Activated naive CD4-positive, alpha-beta T cell treated with anti-CD3 and anti-CD28 coated beads, Interleukin-2, amount 50 U/mL, for 16 hours (primary cell): ENCODE measurements at places on chromosomes 4 and X.

- DNase-seq = no peak
These were observed 10.9 kb upstream of the RHOXF2 start for GRCh38 chrX:120147537-120147936.

DNA sequence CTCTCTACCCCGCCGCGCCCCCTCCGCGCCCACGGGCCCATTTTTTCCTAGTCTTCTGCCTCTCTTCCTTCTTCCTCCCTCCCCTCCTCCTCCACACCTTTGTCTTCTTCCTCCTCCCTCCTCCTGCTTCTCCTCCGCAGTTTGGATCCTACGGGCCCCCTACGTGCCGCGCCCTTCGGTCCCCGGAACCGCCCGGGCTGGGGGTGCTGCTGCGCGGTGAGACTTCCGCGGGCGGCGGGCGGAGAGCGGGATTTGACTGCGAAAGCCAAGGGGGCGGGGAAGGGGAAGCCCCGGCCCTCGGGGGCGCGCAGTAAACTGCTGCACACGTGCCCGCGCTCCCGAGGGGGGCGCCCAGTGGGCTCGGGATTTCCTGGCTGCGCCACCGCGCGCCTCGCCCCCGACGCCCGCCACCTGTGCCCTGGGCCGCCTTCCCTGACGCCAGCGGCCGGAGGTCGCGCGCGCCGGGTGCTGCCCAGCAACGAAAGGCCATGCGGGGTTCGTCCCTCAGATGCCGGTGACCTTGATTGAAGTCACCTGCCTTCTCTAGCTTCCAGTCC lies 3.3 kb upstream of the NKX3-2 start:
- peak; percentile 41 for DNase-seq

GRCh38 chr4:159443975-159444374 lies 341.1 kb downstream of the RAPGEF2 start:
- DNase-seq = no peak

DNA sequence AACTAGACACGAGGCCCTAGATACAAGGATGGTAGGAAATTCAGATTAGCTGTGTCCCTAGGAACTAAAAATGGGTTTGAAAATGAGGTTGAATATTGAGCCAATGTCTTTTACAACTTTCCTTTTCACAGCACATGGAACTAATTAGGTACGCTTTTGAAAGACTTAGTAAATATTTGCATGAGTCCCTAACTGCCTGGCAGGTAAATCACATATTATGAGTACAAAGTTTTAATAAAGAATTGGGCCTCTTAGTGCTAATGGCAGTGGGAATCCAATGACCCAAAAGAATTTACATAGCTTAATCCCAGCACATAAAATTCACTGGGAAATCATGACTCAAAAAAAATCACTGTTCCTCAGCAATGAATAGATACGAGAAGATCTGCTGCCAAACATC lies 16.8 kb downstream of the MUC7 start:
- DNase-seq = no peak

- DNase-seq = no peak
These were observed 202.7 kb downstream of the OR13H1 start for GRCh38 chrX:131746491-131746968.

DNA sequence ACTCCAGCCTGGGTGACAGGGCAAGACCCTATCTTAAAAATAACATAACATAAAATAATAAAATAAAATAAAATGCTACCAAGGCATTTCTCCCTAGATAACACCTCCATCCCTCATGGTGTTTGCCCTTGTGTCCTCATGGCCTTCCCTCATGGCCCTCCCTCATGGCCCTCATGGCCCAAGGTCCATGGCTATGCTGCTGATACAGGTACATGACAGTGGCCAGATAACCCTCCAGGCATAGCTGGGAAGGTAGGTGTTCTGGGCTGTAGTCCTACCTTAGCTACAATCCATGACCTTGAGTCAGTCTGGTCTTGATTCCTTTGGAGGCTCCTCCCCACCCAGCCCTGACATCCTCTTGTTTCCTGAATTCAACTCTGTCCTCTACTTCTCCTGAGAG lies 75.2 kb downstream of the PJA1 start:
- no peak for DNase-seq

GRCh38 chrX:136198010-136198409 lies 50.7 kb downstream of the FHL1 start:
- DNase-seq = no peak

DNA sequence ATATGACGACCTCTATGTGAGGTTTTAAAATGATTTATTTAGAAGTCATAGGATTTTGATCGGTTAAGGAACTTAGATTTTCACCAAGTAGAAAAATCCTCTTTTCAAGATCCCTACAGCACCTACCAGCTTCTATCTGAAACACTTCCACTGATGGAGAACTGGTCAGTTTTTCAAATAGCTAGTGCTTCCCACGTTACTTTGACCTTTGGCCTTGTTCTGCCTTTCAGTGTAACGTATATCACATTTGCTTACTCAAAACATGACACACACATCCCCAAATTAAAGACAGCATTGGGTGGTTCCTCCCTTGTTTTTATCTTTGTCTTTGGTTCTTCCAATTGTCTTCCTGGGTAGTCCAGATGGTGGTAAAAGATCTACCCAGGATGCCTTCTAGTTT lies 6.6 kb downstream of the LNX1 start:
- no peak for DNase-seq

- no peak for DNase-seq
These were observed 40.6 kb downstream of the MRPL1 start for GRCh38 chr4:77903186-77903585.

DNA sequence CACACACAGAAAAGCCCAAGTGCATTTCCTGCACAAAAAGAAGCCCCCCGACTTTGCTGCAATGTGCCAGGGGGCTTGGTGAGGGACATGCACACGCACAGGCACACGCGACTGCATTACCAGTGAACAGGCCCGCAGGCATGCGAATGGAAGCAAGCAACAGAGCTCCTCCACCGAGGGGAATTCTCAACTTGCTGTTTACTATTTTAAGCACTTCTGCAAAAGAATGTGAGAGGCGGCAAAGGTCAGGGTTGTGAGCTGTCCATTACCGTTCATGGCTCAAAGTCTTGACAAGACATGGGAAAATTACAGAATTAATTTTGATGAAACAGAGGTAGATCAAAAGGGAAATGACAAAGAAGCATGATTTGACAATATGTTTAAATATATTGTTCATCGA lies 342.5 kb upstream of the NOCT start:
- DNase-seq = no peak

DNA sequence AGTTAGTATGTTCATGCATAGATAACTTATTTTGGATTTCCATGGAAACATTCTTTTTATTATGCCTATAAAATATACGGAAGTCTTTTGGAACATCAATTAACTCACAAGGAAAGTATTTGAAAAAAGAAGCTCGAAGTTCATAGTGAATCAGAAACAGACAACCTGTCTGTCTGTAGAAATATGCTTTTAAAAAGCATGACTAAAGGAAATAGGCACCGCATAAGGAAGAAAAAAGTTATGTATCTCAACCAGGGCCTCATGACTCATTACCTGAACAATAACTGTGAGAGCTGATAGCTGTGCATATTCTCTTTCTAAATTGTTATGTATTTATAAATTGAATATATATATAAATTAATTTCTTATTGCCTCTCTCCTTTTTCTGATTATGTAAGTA lies 324.1 kb downstream of the TLL1 start:
- no peak for DNase-seq

- DNase-seq = no peak
These were observed 202.7 kb downstream of the GBA3 start for GRCh38 chr4:22895482-22895881.

GRCh38 chrX:103253608-103254007 lies 1.3 kb downstream of the TCEAL8 start:
- no peak for DNase-seq

DNA sequence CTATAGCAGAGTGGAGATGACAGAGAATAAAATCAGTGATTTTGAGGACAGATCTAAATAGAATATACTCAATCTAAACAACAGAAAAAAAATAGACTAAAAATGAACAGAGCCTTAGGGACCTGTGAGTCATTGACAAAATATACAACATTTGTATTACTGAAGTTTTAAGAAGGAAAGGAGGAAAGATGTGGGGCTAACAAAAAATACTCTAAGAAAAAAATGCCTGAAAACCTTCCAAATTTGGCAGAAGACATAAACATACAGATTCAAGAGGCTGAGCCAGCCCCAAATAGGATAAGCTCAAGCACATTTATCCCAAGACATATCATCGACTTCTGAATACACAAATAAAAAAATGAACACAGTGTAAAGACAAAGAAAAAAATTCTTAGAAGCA lies 123.6 kb upstream of the INTU start:
- no peak for DNase-seq

DNA sequence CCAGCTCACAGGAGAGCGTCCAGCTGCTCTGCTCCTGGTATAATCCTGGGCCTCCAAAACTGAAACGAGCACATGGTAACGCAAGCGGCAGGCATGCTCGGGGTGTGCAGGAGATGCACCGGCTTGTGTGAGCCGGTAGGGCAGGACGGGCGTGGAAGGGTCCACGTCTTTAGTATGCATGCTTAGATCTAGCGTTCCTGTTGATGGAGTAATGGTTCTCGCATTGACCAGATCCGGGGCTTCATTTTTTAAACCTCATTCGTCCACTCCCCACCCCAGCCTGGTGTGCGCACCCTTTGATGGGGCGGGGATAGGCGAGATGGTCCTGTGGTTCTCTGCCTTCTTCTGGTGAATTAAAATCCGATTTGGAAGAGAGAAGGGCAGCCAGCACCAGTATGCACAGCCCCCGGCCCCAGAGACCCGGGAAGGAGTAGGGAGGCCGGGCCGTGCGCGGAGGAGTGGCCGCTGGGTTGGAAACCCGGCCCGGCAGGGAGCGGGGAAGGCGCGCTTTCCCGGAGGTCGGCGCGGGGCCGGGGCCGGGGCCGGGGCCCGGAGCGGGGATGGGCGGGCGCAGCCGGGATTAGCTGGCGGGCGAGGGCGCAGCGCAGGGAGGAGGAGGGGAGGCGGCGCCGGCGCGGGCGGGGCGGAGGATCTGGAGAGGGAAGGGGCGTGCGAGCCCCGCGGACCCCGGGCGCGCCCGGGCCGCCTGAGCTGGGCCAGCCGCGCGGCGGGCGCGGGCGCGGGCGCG lies 39.9 kb downstream of the FAM149A start:
- peak; percentile 18 for DNase-seq

DNA sequence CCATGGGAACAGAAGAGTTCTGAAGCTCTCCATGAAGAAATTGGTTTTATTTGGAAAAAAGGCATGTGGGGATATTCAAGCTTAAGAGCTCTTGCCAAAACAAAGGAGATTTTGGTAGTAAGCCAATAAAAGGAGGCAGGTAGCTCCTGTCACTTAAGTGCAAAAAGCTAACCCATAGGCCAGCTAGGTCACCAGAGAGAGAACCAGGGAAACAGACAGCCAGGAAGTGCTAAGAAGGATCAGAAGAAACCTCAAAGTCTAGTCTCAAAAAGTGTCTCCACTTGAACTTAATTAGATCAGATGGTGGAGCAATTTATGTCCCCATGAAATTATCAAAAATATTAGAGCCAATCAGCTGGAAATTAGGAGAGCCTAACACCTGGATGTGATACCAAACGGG lies 49.2 kb downstream of the CD40LG start:
- DNase-seq = no peak

DNA sequence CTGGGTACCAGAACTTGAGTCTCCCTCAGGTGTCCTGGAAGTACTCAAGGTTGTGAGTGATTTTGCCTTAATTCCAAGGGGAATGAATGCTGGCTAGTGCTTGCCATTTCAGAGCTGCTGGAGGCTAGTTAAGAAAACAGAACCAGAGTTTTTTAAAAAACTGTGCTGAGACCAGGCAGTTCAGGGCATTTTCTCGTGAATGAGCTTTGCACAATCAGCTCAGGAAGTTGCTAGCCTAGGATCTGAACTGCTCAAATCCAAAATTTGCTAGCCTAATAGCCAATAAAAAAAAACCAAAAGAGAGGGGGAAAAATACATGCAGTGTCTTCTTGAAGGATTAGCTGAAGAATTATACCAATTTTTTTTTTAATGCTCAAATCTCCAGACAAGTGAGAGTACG lies 292.7 kb downstream of the FBXW7 start:
- DNase-seq = no peak

DNA sequence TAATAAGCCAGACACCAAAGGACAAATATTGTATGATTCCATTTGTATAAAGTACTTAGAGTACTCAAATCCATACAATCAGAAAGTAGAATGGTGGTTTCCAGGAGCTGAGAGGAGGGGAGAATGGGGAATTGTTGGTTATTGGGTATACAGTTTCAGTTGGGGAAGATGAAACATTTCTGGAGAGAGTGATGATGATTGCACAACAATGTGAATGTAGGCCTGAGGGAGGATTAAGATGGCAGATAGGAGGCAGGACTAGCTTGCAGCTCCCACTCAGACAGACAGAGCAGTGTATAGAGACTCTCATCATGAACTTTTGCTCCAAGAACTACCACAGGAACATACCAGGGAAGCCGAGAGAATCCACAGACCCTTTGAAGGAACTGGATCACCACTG lies 75.7 kb upstream of the PAK3 start:
- DNase-seq = no peak

DNA sequence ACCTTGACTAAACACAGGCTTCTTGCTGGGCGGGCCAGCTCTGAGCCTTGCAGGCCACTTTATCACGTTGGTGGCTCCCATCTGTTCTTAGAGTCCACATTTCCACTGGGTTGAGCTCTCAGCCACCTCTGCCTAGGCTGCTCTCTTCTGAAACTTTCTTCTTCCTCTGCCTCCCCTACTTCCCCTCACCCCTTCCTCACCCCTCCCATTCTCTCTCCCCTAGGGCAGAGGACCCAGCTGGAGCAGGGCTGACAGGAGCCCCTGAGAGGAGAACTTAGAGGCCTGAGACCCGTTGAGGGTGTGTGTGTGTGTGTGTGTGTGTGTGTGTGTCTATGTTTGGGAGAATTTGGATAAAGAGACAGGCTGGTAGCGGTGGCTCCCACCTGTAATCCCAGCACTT lies 19.9 kb upstream of the TMSB4X start:
- DNase-seq = peak; percentile 11

- no peak for DNase-seq
These were observed 92.3 kb upstream of the SLC7A11 start for GRCh38 chr4:138334346-138335016.

GRCh38 chr4:71338846-71339593 lies at the start of gene SLC4A4:
SLC4A4 (plus strand) TSS chr4:71339020.
- DNase-seq = no peak

DNA sequence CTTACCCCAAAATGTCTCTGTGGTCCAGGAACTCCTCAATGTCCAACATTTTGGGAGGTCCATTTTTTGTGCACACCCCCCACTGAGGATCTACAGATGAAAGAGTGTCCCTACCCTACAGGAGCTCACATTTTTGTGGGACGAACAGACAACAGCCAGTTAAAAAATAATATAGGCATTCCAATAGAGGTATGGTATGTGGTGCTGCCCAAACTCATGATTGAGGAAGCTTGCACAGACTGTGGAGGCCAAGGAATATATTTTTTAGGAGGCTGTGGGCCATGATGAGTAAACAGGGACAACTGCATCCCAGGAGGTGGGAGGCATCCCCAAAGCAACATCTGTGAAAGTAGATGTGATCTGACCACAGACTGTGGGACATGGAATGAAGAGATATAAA lies 181.0 kb upstream of the HCCS start:
- no peak for DNase-seq

DNA sequence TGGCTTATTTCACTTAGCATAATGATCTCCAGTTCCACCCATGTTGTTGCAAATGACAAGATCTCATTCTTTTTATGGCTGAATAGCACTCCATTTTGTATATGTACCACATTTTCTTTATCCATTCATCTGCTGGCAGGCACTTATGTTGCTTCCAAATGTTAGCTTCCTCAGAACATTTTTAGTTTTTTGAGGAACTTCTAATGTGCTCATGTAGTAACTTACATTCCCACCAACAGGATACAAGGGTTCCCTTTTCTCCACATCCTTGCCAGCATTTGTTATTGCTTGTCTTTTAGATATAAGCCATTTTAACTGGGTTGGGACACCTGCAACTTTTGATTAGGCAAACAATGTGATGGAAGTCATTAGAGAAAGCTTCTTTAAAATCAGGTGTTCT lies 454.2 kb downstream of the NLGN4X start:
- DNase-seq = no peak
